ENCODE measurements at places on chromosomes 1 and 21. TPM values are rescaled to one million over a fixed set of nuclear protein-coding genes. Genes with fewer than 3 reads are reported as not detected.
A peak's percentile ranks its signal among the peaks of the same experiment; 100 is the strongest.

DNA sequence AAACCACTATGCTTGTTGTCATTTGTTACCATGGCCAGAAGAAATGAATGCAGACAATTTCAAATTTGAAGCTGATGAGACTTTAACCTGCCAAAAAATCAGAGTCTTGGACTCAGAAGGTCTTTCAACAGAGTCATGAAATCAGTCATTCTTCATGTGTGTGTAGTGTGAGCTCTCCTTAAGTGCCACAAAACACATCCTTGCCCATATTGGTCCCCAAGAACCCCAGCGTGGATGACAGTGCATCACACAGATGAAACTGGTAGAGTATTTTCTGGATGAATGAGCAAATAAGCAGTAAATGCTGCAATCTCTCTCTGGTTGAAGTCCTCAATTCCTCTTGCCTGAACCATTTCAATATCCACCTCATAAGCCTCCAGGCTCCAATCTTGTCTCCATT, 28.7 kb upstream of the ETS2 start:
- H3K4me3 ChIP-seq = no peak overlapping the region
- H3K4me1 ChIP-seq = no peaks in the 10 kb centered on the region
- H3K36me3 ChIP-seq = no peaks in the 10 kb centered on the region
- DNase-seq = no peak
- no peaks in the 10 kb centered on the region for H3K27me3 ChIP-seq
- no peak overlapping the region for H3K27ac ChIP-seq

- no peak overlapping the region for H3K27ac ChIP-seq
- H3K36me3 ChIP-seq = no peaks in the 10 kb centered on the region
- no peak overlapping the region for H3K4me3 ChIP-seq
- peaks cover 23% of the 10 kb centered on the region for H3K4me1 ChIP-seq
- peak; percentile 45 for DNase-seq
- H3K27me3 ChIP-seq = no peaks in the 10 kb centered on the region
These were observed 10.3 kb upstream of the HMGCS2 start for GRCh38 chr1:119778886-119779560.

DNA sequence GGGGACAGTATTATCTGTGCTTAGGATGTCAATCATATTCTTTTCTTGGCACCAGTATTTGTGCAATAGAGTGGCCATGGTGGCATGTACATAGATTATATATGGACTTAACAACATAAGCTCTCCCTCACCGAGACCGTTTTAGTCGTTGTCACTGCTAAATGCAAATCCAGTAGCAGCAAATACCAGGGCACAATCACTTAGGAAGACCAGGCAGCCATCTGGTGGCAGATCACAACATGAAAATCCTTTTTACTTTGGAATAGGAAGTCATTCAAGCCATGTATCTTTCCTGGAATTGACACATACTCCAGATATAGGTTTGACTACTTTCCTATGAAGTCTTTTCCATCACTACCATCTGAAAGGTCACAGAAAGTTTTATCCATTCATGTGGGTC, 53.2 kb upstream of the C1orf87 start:
- H3K27ac ChIP-seq = no peak overlapping the region
- no peaks in the 10 kb centered on the region for H3K27me3 ChIP-seq
- no peak for DNase-seq
- no peak overlapping the region for H3K4me3 ChIP-seq
- no peaks in the 10 kb centered on the region for H3K36me3 ChIP-seq

The LRRIQ3 gene
- total RNA-seq = 0.33 TPM

The TAS1R1 gene
- not detected for total RNA-seq

Measured in esophagus muscularis mucosa (tissue), 4 donors.